Fibroblast of pulmonary artery (primary cell): ENCODE measurements at places on chromosomes 12 and 14.
A peak's percentile ranks its signal among the peaks of the same experiment; 100 is the strongest.

- DNase-seq, result no peak
These were observed 84.9 kb downstream of the AVPR1A start for GRCh38 chr12:63066136-63066535.

DNA sequence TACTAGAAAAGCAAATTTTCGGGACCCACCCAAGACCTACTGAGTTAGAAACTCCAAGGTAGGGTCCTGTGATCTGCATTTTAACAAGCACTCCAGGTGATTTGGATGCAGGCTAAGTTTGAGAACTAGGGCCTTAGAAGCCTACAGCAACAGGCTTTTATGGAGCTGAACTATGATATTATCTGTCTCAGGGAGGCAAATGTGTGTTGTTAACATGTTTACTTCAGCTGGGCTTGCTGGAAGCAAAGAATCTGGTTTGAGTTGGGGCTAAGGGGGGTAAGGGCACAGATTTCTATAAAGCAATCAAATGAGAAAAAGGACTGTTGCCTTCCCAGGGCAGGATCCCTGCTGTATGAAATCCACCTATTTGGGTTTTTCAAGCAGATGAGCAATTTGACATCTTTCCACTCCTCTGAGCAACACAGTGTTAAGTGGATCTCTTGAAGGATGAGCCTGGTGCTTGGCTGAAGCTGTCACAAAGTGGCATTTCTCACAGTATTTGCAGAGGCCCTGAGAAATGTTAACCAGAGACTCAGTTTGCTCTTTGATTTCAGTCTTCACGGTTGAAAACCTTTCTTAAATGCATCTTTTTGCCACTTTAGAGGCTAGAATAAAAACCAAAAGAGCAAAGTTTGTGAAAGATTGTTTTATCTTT is 36.2 kb upstream of the SOCS2 start:
- no peak for DNase-seq

GRCh38 chr14:23160924-23161522 is 22.4 kb downstream of the SLC7A8 start:
- DNase-seq, result peak; percentile 91

- no peak for DNase-seq
These were observed 19.1 kb upstream of the PLA2G1B start for GRCh38 chr12:120346681-120347080.

- DNase-seq, result peak; percentile 34
These were observed 88.9 kb downstream of the PTGER2 start for GRCh38 chr14:52402812-52403526.

- DNase-seq, result no peak
These were observed 131.6 kb upstream of the GRIN2B start for GRCh38 chr12:14113031-14113430.

- DNase-seq, result peak; percentile 87
These were observed 37.3 kb upstream of the EML1 start for GRCh38 chr14:99755629-99756603.

DNA sequence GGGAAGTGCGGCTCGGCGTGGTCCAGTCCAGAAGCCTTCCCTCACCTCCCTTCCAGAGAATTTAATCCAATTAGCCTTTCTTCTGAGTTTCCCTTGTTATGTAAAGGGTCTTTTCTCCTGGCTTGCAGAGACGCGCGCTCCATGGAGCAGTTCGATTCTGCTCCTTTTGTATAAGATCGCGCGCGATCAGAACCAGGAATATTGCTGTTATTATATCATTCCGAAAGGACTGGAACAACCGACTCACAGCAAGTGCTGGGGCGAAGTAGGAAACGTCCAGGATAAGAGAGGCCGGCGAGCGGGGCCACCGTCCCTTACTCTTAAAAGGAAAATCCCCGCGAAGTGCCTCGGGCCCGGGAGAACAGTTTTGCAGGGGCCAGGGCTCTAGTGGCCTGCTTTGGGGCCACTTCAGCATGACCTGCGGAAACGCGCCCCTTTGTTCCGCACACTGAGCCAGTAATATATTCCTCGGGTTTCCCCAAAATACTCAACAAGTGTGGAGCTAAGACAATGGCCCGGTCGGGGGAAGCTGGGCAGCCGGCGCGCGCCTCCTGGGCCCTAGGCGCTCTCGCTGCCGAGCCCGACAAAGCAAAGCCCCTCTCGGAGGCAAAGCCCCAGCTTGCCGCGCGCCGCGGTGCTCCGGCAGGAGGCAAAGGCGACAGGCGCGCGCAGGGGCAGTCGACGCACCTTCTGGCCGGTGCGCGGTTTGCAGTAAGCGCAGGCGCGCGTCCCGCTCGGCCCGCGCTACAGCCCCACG is 2.9 kb downstream of the RFX4 start:
- DNase-seq, result no peak

GRCh38 chr12:54286042-54287030 is 5.8 kb downstream of the HNRNPA1 start:
- DNase-seq, result no peak

DNA sequence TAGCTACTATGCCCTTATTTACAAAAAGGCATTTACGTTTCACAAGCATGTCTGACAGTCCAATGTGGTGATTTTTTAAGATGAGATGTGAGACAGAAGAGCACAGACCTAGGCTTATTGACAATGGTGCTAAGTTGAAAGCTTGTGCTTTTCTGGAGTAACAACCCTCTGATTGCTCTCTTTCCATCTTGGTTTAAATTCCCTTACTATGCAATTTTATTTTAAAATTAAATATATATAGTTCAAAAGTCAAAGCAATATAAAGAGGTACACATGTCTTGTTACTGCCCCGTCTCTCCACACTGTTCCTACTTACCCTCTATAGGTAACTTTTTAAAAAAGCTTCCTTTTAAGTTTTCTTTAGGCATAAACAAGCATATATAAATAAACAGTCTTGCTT is 39.4 kb upstream of the BBS10 start:
- DNase-seq, result no peak

- DNase-seq, result no peak
These were observed 30.6 kb downstream of the ITPK1 start for GRCh38 chr14:93084866-93085857.

GRCh38 chr12:97342130-97342529 is 120.5 kb upstream of the RMST start:
- no peak for DNase-seq

DNA sequence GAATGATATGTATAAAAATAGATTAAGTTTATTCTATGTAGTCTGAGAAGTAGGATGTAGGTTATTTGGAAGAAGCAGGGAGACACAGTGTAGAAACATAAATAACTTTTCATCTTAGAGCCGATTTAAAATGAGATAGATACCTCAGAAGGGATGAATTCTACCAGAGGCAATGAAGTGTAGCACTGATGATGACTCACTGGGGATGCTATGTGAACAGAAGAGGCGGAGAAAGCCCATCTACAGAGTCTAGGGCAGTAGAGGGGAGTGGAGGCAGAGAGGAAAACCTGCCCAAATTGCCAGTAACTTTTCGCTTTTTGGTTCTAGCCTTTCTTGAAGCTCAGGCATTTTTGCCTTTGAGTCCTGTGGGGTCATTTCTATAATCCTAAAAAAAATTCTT is 451.8 kb downstream of the ATP23 start:
- no peak for DNase-seq

DNA sequence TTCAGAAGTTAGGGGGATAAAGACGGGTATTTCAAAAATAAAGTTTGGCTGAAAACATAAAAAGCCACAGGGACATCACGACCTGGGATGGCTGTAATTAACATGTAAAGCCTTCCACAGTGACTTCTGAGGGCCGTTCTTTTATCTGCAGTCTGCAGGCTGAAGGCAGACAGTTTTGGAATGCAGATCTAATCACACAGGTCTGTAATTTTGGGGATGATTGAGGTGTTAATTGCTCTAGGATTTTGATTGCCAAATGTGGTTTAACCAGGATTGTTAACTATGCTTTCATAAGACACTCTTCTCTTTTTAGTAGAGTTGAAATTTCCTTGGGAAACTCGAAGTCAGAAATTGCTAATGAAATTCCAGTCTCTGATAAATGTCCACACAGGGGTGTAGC is 355.5 kb downstream of the ATP23 start:
- no peak for DNase-seq

- DNase-seq, result no peak
These were observed 10.1 kb upstream of the FBXO33 start for GRCh38 chr14:39442293-39442692.

GRCh38 chr14:37859177-37859576 is 263.7 kb downstream of the TTC6 start:
- DNase-seq, result no peak

DNA sequence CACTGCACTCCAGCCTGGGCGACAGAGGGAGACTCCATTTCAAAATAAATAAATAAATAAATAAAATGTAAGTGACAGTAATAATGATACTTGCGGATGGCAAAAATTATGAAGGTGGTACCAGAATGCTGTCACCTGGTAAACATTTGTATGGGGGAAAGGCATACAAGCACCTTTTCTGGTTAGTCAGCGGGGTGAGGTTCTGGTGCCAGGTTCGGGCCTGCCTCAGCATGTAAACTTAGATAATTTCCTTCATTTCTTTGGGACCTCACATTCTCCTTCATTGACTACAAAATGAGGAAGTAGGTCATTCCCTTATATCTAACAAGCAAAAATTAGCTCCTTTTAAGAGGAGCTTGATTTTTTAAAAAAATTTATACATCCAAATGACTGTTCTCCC is 10.8 kb downstream of the VTI1B start:
- DNase-seq, result no peak

- DNase-seq, result no peak
These were observed 3.0 kb downstream of the FOXA1 start for GRCh38 chr14:37591941-37592481.

DNA sequence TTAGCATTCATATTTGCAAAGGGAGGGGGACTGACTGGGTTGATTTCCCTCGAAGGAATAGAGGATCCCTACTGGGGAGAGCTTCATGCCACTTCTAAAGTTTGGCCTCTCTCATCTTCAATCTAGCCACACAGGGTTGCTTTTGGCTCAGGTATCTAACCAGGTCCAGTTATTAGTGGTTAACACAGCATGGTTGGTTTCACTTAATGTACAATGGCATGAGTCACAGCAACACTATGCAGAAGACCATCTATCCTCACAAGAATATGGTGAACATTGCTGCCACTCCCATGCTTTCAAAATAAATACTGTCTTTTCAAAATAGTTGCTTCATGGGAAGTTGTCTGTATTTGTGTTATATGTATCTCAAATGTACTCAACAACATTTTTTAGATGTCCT is 6.6 kb upstream of the RAB3IP start:
- peak; percentile 22 for DNase-seq

GRCh38 chr14:94213741-94214140 is 39.6 kb downstream of the PPP4R4 start:
- no peak for DNase-seq

- DNase-seq, result peak; percentile 68
These were observed 191.6 kb upstream of the NUDT4 start for GRCh38 chr12:93186131-93186530.

GRCh38 chr14:102733326-102733725 is 43.9 kb upstream of the TRAF3 start:
- no peak for DNase-seq

GRCh38 chr12:26700430-26700829 is 132.6 kb downstream of the ITPR2 start:
- no peak for DNase-seq

GRCh38 chr14:100132161-100132902 is 27.1 kb downstream of the DEGS2 start:
- DNase-seq, result no peak

GRCh38 chr12:9919443-9919842 is 12.7 kb downstream of the CLEC2A start:
- DNase-seq, result no peak

- DNase-seq, result peak; percentile 35
These were observed 122.3 kb downstream of the MON2 start for GRCh38 chr12:62588916-62589315.

DNA sequence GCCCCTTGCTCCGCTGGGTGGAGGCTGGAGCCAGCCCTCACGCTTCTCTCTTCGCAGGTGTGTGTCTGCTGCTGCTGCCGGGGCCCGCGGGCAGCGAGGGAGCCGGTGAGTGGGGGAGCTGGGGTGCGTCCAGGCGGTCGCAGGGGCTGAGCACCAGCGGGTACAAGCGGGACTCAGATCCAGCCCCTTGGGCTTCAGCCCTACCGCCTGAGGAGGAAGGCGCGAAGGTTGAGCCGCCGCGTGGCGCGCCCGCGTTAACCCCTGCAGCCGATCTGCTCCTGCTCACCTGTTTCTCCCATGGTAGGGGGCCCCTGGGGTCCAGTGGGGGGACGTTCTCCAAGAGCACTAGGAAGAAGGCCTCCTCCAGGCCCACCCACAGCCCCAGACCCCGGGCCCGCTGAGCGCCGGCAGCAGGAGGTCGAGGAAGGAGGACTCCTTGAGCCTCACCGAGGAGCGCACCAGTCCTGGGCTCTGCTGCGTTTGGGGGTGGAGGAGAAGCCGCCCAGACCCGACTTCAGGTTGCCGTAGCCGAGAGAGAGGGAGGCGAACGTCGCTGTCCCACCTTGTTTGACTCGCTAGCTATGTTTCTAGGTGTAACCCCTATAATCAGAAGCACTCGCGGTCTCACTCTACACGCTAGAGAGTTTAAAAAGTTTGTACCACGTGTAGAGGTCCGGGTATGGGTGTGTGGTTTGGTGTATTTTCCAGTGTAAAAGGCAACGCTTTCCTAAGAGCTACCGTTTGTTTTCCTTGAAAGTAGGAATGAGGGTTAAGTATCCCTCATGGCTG is 834 bp downstream of the COCH start:
- DNase-seq, result no peak

DNA sequence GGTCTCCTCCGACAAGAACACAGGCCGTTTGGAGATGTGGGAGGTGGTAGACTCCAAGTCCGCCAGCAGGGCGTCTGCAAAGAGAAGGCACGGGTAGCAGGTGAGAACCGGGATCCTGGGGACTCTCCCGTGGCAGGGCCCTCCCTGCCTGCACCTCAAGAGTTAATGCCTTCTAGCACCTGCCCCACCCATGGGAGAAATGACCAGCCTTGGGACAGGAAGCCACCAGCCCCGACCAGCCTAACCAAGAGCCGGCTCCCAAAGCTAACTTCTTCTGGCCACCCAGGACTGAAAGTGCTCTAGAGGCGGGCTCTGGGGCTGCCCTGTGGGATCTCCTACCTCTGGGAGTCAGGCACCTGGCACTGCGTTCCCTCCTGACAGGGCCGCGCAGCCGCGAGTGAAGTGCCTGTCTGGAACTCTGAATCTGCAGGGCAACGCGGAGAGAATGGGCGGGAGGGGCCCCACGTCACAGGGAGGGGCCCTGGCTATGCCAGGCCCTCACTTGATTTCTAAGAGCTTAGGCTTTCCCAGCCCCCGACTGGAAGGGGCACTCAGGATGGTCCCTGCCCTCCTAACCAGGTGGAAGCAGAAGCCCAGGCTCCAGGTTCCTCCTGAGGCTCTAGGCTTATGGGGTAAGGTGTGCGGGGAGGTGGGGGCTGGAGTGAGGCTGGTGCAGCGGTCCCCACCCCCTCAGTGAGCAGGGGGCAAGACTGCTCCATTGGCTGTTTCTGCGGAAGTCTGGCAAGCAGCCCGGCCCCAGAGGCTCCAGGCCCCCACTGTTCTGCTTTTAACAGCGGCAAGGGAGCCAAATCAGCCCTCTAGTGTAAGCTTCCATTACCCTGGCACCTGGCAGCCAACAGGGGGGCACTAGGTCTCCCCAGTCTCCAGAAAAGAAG is 23.6 kb upstream of the RPLP0 start:
- DNase-seq, result no peak

DNA sequence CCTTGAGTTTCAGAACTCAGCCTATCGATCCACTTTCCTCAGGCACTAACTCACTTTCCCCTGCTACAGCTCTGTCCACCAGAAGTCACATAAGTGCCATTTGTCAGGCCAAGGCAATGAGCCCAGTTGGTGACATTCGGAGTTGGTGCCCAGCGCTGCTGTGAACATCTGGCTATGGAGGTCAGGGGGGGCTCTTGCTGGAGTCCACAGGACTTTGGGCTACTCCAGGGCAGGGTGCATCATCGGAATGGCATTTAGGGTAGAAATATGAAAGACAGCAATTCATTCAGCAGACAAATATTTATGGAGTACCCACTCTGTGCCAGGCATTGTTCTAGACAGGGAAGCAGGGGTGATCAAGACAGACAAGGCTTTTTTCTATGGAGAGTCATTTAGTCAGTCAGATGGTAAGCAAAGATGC is 1.5 kb upstream of the PPP1CC start:
- peak; percentile 64 for DNase-seq
